Stimulated activated CD4-positive, alpha-beta T cell treated with anti-CD3 and anti-CD28 coated beads, Interleukin-12 subunit alpha, Interleukin-12 subunit beta, amount 100 ng/mL, for 48 hours (primary cell): ENCODE measurements at places on chromosomes 2 and 18.

- no peak for DNase-seq
Measured at GRCh38 chr2:97951155-97951680, 44.5 kb downstream of the TMEM131 start.

- no peak for DNase-seq
Measured at GRCh38 chr2:105399207-105399861, 483 bp upstream of the FHL2 start.

- DNase-seq, result no peak
Measured at GRCh38 chr2:51760441-51760840, 728.5 kb upstream of the NRXN1 start.

DNA sequence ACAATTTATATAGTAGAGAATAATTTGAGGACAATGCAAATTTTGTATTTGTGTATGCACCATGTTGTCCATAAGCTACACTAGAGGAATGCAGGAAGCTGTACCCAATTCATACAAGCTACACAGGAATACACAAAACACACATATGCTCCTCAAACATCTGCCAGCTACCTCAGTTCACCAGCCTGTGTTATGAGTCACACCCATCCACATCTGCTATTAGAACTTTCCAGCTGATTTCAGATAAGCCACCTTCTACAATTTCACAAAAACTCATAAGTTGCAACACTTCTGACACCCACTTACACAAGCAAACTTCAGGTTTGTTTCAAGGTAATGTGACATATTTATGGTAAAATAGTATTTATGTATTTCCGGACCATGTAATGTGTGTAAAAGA is 438.9 kb downstream of the SATB2 start:
- no peak for DNase-seq

DNA sequence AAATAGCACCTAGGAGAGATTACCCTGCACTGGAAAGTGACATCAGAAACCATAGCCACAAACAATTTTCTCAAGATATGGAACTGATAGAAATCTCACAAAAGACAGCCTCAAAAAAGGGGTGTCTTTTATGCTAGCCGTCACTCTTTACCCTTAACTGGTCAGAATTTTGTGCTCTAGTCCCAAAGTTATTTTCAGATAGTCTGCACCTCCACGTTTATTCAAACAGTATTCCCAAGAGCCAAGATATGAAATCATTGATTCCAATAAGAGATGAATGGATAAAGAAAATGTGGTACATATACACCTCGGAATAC is 23.5 kb upstream of the PMAIP1 start:
- DNase-seq, result no peak

- no peak for DNase-seq
Measured at GRCh38 chr2:132754867-132755472, 85.0 kb upstream of the LYPD1 start.

DNA sequence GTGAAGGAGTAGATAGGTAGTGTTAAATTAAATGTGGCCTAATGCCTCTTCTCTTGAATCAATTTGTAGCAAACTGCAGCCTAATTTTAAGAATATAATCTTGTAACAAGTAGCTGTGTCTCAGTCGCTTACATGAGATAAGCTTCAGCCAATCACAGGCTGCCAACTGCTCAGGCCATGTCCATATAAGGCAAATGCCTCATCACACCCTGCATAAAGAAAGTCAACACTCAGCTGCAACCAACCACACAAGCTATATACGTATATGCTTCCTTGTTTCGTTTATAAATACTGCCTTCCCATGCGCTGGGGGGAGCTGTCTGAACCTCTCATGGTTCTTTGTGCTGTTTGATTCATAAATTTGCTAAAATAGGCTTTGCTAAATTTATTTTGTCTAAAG is 476.3 kb downstream of the TRIB2 start:
- DNase-seq, result no peak

DNA sequence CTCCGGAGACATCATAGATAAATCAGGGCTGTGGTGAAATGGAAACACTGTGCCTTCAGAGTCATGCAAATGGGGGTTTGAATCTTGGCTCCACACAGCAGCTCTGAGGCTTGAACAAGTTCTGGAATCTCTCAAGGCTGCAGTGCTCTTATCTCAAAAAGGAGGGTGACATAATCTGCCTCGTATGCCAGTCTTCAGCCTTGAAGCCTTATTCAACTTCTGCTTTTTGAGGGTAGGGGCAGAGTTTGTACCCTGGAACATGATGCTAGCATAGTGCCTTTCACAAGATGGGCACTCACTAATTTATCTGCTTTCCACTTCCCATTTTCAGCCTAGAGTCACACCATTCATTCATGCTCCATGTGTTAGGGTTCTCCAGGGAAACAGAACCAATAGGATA is 42.3 kb downstream of the GATA6 start:
- no peak for DNase-seq

DNA sequence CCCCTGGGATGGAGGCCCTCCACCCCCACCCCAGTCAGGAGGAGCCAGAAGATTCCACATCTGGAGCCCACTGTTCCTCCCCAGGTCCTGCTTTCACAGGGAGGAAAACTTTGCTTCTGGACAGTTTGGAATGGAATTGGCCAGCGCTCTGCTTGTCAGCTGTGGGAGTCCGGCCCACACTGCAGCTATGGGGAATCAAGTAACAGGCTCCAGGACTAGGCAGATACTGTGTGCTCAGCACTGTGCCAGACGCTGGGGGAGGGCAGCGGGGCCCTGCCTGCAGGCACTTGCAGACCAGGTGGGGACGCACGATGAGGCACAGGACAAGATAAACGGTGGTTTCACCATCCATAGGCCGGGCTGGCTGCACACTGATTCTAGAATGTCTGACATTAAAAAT is 114.0 kb downstream of the STPG4 start:
- no peak for DNase-seq

DNA sequence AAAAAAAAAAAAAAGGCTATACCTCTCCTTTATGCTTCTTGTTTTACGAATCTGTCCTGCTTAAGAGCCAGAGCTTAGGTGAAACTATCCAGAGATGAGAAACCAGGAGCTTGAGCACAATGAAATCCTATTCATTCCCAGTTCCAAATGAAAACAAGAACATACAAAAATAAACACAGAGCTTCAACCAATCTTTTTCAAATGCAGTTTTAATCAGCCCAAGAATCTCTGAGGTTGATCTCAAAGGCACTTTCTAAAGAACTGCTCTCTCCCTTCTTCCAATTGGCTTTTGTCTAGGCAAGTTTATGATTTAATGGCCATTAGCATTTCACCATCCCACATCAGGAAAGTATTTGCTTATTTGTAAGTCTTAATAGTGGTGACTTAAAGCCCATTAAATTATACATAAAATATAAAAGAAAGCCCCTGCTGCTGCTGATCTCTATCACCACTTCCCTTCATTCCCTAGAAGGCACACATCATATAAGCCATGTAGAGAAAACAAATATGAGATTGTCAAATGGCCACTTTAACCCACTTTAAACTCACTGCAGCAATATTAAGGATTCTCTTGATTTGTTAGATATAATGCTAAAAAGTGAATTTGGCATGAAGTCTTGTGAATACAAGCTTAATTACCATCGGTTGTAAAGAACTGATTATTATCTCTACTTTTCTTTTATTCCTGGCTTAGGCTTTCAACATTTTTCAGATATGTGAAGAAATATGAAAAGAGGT is 29.3 kb upstream of the SCN9A start:
- no peak for DNase-seq

GRCh38 chr18:57234346-57234745 is 87.5 kb downstream of the BOD1L2 start:
- DNase-seq, result no peak

DNA sequence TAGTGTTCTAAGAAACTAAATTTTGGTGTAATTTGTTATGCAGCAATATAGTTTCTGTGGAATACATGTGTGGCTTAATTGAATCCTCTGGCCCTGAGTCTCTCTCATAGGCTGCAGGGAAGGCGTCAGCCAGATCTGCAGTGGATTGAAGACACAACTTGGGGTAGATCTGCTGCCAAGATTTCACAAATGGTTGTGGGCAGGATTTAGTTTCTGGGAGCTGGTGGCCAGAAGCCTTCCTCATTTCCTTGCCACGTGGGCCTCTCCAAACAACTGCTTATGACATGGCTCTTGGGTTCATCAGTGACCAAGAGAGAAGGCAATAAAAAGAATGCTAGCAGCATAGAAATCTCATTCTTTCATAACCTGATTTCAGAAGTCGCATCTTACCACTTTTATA is 28.2 kb downstream of the CCDC102B start:
- DNase-seq, result no peak

GRCh38 chr2:38682008-38682575 is 16.2 kb downstream of the GALM start:
- no peak for DNase-seq

DNA sequence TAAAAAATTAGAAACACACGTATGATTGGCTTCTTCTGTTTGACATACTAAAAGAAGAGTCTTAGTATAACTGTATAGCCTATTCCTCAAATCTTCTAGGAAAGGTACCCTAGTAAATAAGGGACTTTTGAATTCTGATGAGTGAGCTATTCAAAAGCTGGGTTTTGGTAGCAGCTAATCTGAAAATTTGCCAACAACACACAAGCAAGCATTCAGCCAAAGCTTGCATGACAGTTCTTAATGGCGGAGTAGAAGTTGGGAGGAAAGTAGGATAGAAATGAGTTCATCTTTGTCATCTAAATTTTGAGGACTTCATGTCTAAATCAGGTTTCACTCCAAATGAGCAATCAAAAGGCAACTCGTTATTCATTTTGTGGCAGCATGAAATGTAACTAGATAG is 813.0 kb downstream of the MBD2 start:
- no peak for DNase-seq

- DNase-seq, result no peak
Measured at GRCh38 chr2:191043438-191043837, 29.5 kb upstream of the STAT1 start.

GRCh38 chr2:236342951-236343350 is 78.7 kb upstream of the ASB18 start:
- DNase-seq, result no peak

GRCh38 chr2:7083580-7084509 is 166.6 kb downstream of the RNF144A start:
- DNase-seq, result no peak

DNA sequence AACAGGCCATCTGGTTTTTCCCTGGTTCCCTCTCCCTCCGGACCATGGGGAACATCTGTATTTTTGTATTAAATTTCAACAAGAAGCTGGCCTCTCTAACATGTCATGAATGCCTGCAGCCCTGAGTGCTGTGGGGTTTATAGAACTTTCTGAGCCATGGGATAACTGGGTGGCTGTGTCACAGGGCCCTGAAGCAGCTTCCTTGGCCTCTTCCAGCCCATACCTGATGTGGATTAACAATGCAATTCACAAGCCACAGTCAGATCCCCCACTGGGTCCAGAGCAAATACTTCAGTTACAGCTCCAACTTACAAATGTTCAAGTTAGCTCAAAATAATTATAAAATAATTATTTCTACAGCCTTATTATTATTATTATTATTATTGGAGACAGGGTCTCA is 307.8 kb upstream of the CELF4 start:
- DNase-seq, result no peak

DNA sequence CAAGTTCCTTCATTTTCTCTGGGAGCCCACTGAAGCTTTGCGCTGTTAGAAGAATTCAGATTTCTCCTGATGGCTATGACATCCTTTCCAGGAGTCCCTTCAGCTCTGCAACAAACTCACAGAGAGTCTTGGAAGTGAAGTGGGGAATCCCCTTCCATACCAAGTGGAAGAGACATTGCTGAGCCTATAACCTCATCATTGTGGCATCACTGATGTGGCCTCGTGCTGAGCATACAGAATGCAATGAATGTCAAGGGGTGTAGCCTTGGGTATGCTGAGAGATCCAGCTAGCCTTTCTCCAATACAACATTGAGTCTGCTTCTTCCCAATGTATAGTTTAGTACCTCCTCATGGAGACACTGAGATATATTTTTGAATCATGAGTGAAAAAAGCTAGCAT is 311.1 kb upstream of the RAB12 start:
- DNase-seq, result no peak

GRCh38 chr2:67055387-67056304 is 341.5 kb upstream of the ETAA1 start:
- no peak for DNase-seq

GRCh38 chr2:135555311-135555710 is 24.0 kb downstream of the R3HDM1 start:
- DNase-seq, result no peak

- DNase-seq, result no peak
Measured at GRCh38 chr2:169702996-169703395, 8.7 kb downstream of the PHOSPHO2 start.

DNA sequence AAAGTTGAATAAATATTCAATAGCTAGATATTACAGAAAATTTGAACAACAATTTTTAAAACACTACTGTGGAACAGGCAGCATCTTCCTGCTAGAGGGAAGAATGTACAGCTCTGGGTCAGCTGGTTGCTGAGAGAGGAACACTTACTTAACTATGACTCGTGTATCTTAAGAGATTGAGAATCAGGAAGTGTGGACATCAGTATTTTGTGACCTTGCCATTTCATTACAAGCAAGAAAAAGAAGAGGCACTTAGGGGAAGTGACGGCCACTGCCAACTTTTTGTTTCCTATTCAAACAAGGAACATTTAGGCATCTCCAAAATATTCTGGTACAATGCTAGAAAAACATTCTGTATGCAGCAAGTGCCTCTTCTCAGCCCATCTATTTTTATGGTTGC is 45.9 kb downstream of the ITPRID2 start:
- no peak for DNase-seq

DNA sequence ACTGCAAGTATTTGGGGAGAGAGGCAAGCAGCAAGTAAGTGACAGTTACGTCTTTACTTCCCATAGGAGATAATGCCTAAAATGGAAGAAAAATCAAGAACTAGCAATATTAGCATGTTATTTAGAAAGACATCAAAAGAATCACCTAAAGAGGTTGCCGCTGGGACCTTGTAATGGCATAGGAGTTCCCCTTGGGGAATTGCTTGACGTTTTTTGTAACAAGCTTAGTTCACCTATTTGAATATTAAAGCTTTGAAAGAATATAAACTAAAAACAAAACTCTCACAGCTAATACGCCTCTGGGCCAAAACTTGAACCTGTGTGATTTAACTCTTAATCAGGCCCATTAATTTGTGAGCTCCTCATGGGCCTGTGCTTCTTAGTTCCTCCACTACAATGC is 89.0 kb downstream of the AAK1 start:
- no peak for DNase-seq

- DNase-seq, result no peak
Measured at GRCh38 chr2:217157581-217157980, 297.7 kb upstream of the TNP1 start.

DNA sequence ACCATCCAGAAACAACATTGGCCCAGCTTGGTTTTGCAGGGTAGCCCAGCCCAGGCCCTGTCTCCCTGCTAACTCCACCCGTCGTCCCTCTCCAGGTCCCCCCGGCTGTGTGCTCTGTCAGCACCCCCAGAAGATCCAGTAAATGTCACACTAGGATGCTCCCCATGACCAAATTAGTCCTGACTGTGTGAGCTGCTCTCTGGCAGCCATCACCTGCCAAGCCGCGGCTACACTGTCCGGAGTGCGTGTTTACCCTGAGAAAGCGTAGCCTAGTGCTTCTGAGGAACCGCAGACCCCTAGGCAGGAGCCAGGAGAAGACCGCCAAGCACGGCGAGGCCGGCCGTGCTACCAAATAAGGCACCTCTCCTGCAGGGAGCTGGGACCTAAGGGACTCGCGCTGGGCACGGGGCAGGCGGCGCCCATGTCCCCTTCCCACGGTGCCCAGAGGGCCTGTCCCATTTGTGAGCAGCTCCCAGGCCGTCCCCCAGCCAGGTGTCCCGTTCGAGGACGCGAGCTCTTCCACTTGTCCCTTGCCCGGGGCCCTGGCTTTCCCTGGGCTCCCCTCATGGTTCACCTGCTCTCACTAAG is 849.9 kb downstream of the RNF144A start:
- DNase-seq, result no peak
